ENCODE measurements at places on chromosomes 6 and 20. TPM values are rescaled to one million over a fixed set of nuclear protein-coding genes. Genes with fewer than 3 reads are reported as not detected.

TMC2 gene
- not detected for total RNA-seq

RUNX2 gene
- 34.9 TPM for total RNA-seq

CGA gene
- total RNA-seq, result not detected

BTN1A1 gene
- total RNA-seq, result not detected

NRSN1 gene
- total RNA-seq, result not detected

SMPD2 gene
- 9.7 TPM for total RNA-seq

SMIM13 gene
- 9.5 TPM for total RNA-seq

ANKEF1 gene
- 1.3 TPM for total RNA-seq

TRERF1 gene
- 16.7 TPM for total RNA-seq

RAET1G gene
- total RNA-seq, result not detected

HSPA12B gene
- total RNA-seq, result not detected

SLC12A5 gene
- total RNA-seq, result 0.97 TPM

SLC17A1 gene
- not detected for total RNA-seq

C6orf15 gene
- total RNA-seq, result not detected

- DNase-seq, result no peak
These were observed 1.7 kb upstream of the MYB start for GRCh38 chr6:135179372-135179771.

GRCh38 chr20:50191544-50192363 lies 1.1 kb downstream of the CEBPB start:
- peak; percentile 64 for DNase-seq

GRCh38 chr20:47353239-47353691 lies 3.2 kb downstream of the ZMYND8 start:
- DNase-seq, result no peak

DNA sequence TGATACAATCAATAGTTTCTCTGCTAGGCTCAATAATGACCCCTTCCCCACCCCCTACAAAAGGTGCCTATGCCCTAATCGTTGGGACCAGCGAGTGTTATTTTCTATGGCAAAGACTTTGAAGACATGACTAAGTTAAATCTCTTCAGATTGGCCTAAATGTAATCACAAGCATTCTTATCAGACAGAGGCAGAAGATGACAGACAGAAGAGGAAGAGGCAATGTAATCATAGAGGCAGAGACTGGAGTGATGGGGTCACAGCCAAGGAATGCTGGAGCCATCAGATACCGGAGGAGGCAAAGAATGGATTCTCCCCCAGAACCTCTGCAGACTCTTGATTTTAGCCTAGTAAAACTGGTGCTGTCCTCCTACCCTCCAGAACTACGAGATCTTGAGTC lies 159.3 kb downstream of the EDN1 start:
- no peak for DNase-seq

GRCh38 chr6:6975459-6976111 lies 132.2 kb upstream of the RREB1 start:
- no peak for DNase-seq

- DNase-seq, result no peak
These were observed 191.3 kb upstream of the ARID1B start for GRCh38 chr6:156585859-156586258.

GRCh38 chr20:36367907-36368799 lies 62.0 kb downstream of the DLGAP4 start:
- no peak for DNase-seq

DNA sequence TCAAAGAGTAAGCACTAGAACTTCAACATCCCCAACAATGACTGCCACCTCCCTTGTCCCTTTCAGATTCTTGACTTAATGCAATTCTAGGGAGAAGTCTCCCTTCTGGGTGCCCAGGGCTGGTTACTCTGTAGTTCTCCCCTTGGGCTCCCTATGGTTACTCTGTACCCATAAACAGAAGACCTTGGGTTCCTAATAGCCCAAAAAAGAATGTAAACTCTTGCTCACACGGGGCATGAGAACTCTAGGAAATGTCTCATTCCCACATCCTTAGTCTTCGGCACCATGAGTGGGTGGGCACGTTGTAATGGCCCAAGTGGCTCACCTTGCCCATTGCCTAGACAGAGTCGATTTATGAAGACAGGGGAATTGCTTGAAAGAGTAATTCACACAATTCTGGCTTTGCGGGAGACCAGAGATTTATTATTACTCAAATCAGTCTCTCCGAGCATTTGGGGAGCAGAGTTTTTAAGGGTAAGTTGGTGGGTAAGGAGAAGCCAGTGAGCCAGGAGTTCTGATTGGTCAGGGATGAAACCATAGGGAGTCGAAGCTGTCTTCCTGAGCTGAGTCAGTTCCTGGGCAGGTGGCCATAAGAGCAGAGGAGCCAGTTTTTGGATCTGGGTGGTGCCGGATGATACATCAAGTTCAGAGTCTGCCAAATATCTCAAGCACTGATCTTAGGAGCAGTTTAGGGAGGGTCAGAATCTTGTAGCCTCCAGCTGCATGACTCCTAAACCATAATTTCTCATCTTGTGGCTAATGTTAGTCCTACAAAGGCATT lies 61.2 kb upstream of the SIRPG start:
- no peak for DNase-seq

GRCh38 chr20:63612276-63612931 lies 14.5 kb downstream of the GMEB2 start:
- DNase-seq, result no peak

DNA sequence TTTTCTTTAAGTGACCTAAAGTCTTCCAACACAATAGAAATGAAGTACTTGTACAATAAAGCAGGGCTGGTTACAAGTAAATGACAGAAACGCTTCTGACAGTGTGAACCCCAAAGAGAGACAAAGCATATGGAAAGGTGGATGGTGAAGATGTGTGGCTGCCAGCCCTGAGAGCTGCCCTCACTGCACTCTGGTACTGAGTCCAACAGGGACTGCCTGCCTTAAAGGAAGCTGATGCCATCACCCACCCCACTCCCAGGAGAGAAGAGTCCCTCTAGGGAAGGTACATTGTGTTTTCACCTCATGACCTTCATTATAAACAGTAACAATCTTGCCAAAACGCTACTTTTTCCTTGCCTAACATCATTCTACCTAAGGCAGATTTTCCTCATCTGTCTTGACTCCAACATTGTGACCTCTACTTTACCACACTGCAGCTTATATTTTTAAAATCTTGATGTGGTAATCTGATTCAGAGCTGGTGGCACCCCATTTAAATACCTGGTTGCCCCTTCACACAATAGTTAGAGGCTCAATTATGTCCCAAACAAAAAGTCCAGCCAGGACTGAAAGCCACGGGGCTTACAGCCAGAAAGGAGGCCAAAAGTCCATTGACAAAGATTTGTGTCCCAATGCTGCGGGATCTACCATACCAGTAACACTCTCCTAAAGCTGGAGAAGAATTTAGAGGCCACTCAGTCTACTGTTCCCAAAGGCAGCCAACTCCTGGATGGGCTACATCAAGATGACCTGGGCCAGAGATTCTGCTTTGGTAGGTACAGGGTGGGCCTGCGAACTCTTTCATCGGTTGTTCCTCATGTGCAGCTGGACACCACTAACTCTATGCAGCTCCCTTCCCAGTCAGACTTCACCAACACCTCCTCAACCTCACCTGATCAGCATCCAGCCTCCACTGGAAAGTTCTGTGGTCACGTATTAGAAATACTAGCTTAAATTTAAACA lies 4.4 kb downstream of the APMAP start:
- no peak for DNase-seq

- no peak for DNase-seq
These were observed 43.6 kb upstream of the FUCA2 start for GRCh38 chr6:143555071-143555492.

DNA sequence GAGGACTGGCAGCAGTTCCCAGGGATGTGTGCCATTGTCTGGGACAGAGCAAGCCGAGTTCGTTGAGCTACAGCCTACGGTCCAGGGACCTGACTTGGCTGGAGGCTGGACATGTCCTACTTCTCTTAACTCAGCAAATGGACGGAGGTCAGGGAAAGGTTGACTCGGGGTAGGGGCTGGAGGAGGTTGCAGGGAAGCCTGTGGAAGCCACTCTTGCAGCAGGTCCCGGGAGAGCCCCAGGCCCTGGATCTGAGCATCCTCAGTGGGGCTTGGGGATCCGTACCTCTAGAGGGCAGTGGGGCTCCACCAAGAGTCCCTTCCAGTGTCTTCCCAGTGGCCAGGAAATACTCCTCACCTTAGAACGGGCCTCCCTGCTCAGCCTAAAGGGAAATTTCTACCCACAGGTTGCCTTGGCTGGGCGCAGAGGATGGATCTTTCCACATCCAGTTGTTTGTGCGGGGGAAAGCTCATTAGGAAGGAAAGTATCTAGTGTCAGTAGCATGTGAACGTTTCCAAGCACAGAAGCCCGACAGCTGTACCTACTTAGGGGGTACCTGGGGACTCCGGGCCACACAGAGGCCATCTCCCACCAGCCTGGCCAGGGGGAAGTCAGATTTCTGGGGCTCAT lies 170.2 kb downstream of the NFATC2 start:
- peak; percentile 74 for DNase-seq

DNA sequence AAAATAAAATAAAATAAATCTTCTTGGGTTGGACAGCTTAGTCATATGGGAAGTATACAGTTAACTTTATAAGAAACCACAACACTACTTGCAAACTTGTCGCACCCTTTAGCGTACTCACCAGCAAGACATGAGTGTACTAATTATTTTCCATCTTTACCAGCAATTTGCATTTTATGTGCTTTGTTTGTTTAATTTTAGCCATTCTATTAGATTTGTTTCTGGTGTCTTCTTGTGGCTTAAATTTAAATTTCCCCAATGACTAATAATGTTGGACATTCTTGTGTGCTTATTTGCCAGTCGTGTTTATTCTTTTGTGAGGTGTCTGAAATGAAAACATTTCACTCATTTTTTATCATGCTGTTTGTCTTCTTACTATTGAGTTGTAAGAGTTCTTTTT lies 1172.2 kb upstream of the CITED2 start:
- DNase-seq, result no peak

- no peak for DNase-seq
These were observed 180.2 kb upstream of the HDAC2 start for GRCh38 chr6:114151064-114151690.

GRCh38 chr6:151679081-151679480 lies 128.4 kb upstream of the ESR1 start:
- peak; percentile 55 for DNase-seq

DNA sequence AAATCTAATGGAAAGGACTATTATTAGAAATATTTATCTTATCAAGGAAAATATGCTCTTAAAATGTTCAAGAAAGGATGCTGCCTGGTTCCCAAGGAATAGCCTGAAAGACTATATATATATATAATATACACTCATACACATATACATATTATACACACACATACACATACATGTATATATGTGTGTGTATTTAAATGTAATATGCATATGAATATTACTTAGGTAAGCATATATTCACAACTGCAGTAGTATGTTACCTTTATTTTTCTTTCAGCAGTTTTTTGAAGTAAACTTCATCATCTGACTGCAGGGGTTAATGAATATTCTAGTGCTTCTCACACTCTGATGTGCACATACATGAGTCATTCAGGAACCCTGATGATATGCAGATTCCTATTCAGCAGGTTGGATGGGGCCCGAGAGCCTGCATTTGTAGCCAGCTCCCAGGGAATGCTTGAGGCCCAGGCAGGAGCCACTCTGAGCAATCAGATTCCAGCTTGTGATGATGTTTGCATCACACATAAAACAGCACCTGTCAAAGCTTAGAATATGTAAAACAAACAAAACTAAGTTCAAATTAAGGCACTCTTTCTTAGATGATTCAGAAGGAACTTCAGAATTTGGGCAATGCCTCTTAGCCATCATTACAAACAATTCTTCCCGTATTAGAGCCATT lies 16.1 kb downstream of the MYLK4 start:
- DNase-seq, result no peak

DNA sequence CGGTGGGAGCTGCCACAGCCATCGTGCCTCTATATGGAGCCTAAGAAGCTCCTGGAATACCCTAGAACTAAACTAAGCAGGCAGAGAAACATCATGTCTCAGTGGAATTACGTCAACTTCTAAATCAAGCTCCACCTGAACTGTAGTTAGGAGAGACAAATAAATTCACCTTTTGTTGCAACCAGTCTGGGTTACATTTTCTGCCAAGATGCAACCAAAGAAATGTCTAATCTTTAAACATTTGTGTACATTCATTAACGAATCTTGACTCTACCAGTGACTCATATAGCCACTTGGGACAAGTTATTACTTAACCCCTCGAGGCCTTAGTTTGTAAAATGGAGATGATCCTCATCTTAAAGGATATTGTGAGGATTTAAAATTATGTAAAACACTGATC lies 8.9 kb downstream of the PTPRK start:
- DNase-seq, result no peak

- peak; percentile 73 for DNase-seq
These were observed 10.1 kb downstream of the IL17F start for GRCh38 chr6:52233975-52234823.

- DNase-seq, result peak; percentile 57
These were observed 78.5 kb upstream of the PHACTR1 start for GRCh38 chr6:12637960-12638641.

GRCh38 chr6:90222724-90223198 lies 73.9 kb downstream of the BACH2 start:
- DNase-seq, result peak; percentile 71

GRCh38 chr6:79684876-79685275 lies 53.7 kb downstream of the SH3BGRL2 start:
- DNase-seq, result no peak

GRCh38 chr6:115770851-115771250 lies 289.8 kb downstream of the FRK start:
- no peak for DNase-seq

GRCh38 chr6:47299965-47300364 lies 9.7 kb downstream of the TNFRSF21 start:
- DNase-seq, result no peak

GRCh38 chr6:2893281-2893680 lies 9.8 kb downstream of the SERPINB9 start:
- no peak for DNase-seq

- no peak for DNase-seq
These were observed 131.6 kb downstream of the DLL1 start for GRCh38 chr6:170159022-170159965.

DNA sequence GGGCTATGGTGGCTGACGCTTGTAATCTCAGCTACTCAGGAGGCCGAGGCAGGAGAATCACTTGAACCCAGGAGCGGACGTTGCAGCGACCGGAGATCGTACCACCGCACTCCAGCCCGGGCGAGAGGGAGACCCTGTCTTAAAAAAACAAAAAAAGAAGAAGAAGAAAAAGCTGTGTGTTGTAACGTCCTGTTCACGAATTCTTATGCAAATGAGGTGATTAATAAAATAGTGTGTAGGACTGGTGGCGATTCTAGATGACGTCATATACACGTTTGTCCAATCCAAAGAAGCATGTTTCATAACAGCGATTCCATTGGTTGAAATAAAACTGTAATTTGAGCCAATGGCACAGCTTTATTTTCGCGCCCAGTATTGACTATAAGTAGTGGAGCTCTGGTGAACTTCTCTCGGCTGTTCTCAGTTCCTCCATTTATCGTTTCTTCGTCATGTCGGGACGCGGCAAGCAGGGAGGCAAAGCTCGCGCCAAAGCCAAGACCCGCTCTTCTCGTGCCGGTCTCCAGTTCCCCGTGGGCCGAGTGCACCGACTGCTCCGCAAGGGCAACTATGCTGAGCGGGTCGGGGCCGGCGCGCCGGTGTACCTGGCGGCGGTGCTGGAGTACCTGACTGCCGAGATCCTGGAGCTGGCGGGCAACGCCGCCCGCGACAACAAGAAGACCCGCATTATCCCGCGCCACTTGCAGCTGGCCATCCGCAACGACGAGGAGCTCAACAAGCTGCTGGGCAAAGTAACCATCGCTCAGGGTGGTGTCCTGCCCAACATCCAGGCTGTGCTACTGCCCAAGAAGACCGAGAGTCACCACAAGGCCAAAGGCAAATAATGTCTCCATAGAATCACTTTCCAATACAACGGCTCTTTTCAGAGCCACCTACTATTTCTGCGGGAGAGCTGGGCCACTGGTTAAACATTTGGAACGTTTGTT lies 47.0 kb downstream of the OR2B2 start:
- peak; percentile 85 for DNase-seq

- DNase-seq, result no peak
These were observed 34.4 kb downstream of the DSE start for GRCh38 chr6:116405138-116405537.

Measured in activated CD4-positive, alpha-beta memory T cell treated with anti-CD3 and anti-CD28 coated beads for 36 hours (primary cell).